ENCODE measurements at places on chromosomes 2 and 18.
A peak's percentile ranks its signal among the peaks of the same experiment; 100 is the strongest.

GRCh38 chr2:133945089-133945488 lies 308.8 kb upstream of the MGAT5 start:
- DNase-seq = no peak

GRCh38 chr2:109344270-109344805 lies 215.3 kb downstream of the SH3RF3 start:
- no peak for DNase-seq

GRCh38 chr2:218569661-218570500 lies 1.2 kb downstream of the CNOT9 start:
- DNase-seq = no peak

- DNase-seq = no peak
Measured at GRCh38 chr2:75327334-75327733, 128.0 kb upstream of the TACR1 start.

GRCh38 chr2:237244976-237245646 lies 159.4 kb downstream of the COPS8 start:
- DNase-seq = no peak

DNA sequence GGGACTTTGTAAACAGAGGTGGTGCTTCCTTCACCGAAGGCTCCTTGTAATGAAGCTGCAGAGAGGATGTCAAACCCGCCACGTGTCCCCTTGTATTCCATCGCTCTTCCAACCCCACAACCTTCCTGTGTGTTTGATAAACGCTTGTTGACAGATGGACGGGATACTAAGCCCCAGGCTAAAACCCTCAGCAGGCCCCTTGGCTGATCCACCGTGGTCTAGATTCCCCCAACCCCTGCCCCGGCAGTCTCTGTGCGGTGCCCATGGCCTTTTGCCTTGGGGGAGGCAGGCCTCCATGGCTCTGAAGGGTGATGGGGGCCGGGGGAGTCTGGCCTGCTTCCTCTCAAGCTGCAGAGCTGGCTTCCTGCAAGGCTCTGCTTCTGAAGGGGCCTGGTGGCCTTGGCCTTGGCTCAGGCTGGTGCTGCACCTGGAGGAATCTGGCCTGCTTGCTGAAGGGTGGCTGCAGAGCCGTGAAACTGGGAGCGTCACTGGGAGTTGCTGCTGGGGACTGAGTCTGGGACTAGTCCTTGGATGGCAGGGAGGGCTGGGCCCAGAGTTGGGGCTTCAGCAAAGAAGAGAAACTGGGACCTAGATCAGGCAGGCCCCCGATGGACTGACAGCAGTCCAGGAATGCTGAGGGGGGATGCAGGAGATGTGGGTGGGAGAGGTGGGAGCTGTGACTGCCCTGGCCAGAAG lies 9.6 kb upstream of the NTSR2 start:
- DNase-seq = no peak

DNA sequence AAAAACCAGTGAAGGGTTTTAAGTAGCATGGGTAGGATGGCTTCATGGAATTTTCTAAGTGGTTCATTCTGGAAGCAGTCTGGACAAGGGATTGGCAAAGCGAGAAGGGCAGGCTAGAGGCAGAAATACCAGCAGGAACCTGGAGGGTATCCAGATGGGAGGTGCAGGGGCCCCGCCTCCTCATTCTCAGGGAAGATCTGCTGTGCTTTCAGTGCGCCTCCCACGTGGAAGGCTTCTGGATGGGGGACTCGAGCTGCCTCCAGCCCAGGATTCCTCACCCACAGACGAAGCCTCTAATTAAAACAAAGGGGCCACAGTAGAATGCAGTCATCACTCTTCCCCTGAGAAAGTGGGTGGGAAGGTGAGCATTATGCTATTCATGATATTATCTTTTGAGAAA lies 79.8 kb downstream of the VSNL1 start:
- DNase-seq = no peak

DNA sequence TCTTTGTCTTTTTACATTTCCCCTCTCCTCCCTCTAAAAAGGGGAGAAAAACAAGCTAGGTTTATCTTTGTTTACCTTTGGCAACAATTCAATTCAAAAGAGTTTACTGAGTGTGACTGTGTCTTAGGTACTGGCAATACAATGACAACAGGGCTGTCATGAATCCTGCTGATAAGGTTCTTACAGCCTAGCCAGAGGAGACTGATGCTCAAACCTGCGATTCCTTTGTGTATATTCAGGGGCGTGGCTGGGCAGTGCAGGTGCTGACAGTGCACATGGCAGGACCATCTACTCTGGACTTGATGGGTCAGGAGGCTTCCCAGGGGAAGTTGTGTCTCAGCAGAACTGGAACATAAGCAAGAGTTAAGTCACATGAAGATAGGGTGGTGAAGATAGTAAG lies 23.2 kb upstream of the TTN start:
- no peak for DNase-seq

DNA sequence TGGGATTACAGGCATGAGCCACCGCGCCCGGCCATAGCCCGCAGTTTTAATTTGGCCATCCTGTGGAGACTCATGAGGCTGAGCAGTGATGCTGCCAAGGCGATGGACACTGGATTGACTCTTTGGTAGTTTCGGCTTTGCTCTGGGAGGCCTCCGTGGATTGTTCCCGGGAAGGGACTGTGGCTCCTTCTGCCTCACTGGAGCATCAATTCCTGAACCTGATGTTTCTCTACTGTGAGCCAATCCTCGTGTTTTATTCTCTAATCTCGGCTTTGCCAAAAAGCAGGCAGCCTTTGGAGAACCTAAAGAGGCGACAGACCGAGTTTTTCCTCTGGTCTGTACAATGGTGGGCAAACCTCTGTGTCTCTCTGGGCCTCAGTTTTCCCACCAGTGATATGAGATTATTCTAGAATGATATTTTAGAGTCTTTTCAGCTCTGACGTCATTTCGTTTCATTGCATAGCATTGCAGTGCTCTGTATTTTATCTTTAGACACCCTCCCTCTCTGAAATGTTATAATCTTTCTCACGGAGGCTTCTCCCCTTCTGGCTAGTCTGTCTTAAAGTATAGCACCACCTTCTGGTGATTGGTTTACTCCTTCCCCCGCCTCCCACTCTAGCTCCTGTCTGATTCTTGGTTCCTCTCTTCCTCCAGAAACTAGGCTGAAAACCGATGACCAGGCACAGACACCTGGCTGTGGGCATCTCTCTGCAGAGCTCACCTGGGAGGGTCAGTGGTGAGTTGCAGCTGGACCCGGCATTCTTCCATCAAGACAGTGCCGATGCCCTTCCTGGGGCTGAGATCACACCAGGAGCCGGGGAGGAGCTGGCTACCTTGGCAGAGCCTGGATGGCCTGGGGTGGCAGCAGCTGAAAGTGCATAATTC lies 341.3 kb downstream of the MYCN start:
- peak; percentile 34 for DNase-seq

GRCh38 chr2:219665926-219666325 lies 38.5 kb downstream of the SLC4A3 start:
- no peak for DNase-seq

- no peak for DNase-seq
Measured at GRCh38 chr2:159798376-159798725, 343 bp upstream of the CD302 start.

DNA sequence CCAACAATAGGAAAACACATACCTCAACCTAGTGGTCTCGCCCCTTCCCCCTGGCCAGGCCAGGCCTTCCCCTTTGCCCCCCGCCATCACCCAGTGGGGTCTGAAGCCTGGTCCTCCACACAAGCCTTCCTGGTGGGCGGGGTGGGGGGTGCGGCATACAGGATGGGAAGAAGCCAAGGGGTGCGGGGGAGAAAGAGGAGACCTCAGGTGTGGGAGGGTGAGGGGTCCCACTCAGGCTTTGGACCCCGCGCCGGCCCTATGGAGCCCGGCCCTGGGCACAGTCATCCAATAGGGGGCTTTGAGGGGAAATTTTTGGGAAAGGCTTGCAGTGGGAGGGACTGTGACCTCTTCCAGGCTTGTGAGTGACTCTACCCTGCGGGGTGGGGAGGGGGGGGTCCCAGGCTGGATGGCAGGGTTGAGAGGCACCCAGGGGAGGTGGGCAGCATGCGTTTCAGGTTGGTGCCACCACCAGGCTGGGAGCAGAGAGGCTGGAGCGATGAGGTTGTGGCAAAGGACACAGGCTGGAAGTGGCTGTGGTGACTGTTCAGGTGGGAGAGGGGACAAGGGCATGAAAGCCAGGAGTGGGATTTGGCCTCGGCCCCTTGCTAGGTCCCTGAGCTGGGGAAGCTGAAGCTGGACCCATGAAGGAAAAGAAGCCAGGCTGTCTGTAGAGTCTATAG lies 1.3 kb downstream of the SLC66A3 start:
- DNase-seq = no peak

DNA sequence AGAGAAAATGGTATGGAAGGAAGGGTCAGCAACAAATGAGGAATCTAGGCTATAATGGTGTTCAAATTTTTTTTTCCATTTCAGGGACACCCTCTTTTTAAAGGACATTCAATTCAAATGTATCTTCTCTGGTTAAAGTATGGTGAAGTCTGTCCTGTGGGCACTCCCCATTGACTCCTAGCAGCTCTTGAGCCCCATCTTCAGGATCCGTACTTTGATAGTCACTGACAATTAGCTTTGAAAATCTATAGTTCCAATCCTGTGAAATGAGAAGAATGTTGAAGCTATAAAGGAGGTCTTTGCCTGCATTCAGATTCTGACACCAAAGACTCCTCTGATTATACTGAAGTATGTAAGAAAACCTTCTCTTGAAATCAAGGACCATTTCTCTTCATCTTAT lies 43.3 kb downstream of the KCNH7 start:
- no peak for DNase-seq

GRCh38 chr2:240818293-240819125 lies 1.5 kb downstream of the KIF1A start:
- no peak for DNase-seq

GRCh38 chr2:126781206-126781605 lies 117.5 kb upstream of the TEX51 start:
- no peak for DNase-seq

DNA sequence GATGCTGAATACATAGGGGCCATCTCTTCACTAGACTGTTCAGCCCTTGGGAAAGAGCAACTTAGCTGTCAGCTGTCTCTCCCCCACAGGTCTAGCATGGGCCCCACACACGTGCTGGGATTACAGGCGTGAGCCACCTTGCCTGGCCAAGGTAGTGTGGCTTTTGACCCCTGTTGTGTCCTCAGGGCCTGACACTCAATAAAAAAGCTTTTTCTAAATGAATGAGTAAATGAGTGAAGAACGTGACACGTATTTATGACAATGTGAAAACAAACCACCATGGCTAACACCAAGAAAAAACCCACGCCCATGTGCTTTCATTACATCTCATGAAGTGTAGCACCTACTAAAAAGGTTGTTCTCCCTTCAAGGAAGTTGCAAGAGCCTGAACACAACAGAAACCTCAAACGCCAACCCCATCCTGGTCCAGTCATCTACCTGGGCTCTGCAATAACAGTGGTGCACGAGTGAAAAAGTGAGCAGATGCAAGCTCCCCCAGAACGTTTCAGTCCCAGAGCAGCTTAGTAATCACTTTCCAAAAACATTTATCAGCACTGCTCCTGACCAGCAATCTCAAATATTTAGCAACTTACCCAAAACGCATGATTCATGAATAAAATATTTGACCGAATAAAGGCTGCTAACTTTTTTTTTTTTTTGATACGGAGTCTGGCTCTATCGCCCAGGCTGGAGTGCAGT lies 3.4 kb downstream of the WDFY1 start:
- DNase-seq = peak; percentile 61

DNA sequence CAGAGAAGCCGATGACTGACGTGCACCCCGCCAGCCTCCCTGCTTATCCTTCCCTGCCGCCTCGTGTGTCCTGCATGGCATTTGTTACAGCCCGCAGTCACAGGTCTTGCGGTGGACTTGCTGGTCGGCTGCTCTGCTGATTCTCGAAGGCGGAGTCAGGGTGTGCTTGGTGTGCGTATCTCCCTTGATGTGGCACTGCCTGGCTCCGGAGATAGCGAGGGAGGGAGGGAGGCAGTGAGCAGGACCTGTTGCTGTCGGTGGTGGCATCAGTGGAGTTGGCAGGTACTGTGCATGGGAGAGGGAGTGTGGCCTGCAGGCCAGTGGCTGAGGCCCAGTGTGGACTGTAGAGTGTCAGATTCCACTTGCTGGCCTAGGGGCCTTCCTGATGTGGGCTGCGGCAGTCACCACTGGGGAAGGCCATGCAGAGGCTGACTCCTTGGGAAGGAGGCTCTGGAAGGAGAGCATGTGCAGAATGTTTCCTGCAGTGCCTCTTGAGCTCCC lies 198.9 kb downstream of the AGAP1 start:
- no peak for DNase-seq

DNA sequence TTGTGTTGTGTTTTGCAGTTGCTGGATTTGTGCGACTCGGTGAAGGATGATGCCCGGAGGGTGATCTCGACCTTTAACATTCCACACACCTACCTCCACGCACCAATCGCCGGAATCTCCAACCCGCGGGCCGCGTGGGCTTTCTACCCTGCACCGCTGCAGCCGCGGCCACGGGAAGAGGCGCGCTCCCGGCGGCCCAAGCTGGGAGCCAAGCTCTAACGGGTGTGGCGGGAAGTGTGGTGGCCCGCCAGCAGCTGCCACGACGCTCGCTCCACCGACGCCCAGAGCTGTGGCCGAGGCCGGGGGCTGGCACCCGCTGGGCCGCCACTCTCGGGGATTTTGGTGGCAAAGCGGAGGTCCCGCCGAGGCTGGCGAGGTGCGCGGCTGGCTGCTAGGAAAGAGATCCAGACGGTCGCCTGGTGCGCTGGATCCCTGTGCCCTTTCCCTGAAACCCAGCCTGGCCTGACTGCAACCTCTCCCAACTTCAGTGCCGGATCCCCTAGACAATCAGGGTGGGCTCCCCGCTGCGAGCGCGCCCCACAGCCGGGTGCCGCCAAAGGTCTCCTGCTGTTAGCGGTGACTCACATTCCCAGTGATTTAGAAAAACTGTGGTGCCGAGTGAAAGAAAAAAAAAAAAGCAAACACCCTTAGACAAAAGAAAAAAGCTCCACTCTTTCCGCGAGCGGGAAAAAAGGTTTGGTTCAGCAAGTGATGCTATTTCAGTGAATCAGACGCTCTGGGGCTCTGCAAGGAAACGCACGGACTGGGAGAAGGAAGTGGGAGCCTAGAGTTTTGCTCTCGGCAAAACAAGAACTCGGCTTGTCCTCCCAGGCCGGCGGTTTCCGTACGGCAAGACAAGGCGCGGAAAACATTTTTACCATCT lies 2.9 kb upstream of the BCL2L11 start:
- DNase-seq = peak; percentile 19

- no peak for DNase-seq
Measured at GRCh38 chr2:177449159-177449558, 56.6 kb downstream of the AGPS start.

DNA sequence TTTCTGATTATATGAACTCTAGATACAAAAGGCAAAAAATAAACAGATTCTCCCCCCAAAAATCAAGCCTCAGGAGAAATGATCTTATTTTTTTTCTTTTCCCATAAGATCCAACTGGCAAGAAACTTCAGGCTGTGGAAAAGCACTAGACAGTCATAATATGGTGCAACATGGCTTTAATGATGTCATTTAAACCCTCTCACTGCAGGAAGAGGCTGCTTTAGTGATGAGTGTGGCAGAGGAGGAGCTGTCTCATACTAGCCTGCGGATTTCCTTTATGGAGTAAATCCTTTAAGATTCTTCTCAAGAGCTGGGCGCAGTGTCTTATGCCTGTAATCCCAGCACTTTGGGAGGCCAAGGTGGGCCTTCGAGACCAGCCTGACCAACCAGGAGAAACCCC lies 83.3 kb upstream of the CD28 start:
- DNase-seq = no peak

GRCh38 chr2:187710791-187711521 lies 156.7 kb upstream of the TFPI start:
- no peak for DNase-seq
